ENCODE measurements at places on chromosomes 3 and 15.

DNA sequence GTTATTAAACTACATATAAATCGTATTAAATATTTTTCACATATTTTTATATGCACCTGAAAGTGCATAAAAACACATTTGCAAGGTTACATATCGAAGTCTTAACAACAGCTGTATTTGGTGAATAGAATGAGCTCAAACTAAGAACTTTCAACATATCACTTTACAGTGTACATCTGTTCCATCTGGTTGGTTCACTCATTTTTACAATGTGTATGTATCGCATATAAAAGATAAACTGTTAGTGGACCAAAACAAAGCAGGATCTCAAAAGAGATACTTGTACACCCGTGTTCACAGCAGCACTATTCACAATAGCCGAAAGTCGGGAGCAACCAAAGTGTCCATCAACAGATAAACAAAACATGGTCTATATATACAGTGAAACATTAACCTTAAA is 55.8 kb downstream of the TBL1XR1 start:
- no peak for DNase-seq

GRCh38 chr3:59127071-59127470 is 77.2 kb upstream of the CFAP20DC start:
- DNase-seq, result no peak

GRCh38 chr3:107430996-107431245 is 53.7 kb downstream of the CCDC54 start:
- no peak for DNase-seq

DNA sequence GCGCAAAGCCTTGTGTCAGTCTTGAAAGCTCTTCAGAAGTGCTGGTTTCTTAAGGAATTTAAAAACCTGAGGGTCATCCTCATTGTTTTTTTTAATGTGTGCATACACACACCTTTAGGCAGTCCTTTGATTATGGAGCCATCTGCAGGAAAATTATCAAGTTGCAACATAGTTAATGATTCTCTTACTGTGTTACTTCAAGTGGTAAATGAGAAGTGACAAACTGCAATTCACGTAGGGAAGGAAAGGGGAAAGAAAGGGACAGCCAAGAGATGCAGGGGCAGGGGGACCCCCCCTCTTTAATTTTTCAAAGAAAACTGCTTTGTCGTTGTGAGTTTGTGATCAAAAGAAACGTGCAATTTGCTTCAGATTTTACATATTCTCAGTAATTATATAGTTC is 162.4 kb upstream of the CGNL1 start:
- DNase-seq, result no peak

GRCh38 chr15:98763179-98763578 is 114.8 kb downstream of the IGF1R start:
- no peak for DNase-seq

GRCh38 chr3:115494826-115495225 is 128.5 kb upstream of the GAP43 start:
- DNase-seq, result no peak

GRCh38 chr3:52026041-52026440 is 30.3 kb downstream of the DUSP7 start:
- DNase-seq, result no peak

DNA sequence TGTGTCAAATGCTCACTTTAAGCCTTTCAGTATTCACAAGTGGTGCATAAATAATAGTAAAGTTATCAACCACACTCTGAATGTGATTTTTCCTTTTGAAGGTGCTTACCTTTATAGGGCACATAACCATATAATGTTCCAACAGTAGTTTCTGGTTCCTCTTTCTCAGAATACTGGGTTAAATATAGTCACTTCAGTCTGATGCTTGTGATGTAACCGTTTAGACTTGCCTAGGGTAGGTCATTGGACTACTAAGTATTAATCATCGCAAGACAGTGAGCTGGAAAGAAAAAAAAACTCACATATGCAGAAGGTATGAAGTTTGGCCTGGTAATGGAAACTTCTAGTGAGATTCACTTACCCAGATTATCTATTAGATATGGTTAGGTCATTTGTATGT is 1.9 kb downstream of the KBTBD8 start:
- no peak for DNase-seq

- no peak for DNase-seq
These were observed 82.2 kb upstream of the SLC6A6 start for GRCh38 chr3:14320219-14320618.

GRCh38 chr3:196111939-196112386 is 30.1 kb upstream of the TFRC start:
- DNase-seq, result peak; percentile 5

DNA sequence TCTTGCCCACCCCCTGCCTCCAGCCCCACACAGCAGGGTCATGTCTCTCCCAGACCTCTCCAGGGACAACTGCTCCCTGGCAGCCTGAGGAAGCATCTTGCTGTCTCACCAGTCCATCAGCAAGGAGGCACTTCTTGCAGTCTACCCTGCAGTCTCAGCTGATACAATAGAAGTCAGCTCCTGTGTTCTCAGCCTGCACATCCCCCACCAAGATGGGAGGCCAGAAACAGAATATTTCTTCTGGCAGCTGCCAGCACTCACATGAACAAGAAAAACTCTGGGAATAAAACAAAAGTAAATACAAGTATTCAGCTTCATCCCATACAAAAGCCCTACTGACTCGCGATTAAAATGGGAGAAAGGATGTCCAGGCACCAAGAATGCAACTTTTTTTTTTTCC is 457.4 kb upstream of the PROK2 start:
- no peak for DNase-seq

DNA sequence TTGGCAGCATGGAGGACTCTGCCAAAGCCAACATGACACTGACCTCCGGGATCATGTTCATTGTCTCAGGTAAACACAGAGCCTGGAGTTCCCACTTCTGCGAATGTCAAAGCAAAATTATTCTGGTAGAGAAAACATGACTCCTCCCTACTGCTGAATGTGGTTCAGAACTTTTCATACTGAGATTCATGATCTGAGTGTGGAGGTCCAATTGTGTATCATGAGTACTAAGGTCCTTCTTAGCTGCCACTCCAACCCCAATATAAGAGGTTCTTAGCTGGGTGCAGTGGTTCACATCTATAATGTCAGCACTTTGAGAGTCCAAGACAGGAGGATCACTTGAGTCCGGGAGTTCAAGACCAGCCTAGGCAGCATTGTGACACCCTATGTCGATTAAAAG is 13.8 kb downstream of the CLDN18 start:
- no peak for DNase-seq

DNA sequence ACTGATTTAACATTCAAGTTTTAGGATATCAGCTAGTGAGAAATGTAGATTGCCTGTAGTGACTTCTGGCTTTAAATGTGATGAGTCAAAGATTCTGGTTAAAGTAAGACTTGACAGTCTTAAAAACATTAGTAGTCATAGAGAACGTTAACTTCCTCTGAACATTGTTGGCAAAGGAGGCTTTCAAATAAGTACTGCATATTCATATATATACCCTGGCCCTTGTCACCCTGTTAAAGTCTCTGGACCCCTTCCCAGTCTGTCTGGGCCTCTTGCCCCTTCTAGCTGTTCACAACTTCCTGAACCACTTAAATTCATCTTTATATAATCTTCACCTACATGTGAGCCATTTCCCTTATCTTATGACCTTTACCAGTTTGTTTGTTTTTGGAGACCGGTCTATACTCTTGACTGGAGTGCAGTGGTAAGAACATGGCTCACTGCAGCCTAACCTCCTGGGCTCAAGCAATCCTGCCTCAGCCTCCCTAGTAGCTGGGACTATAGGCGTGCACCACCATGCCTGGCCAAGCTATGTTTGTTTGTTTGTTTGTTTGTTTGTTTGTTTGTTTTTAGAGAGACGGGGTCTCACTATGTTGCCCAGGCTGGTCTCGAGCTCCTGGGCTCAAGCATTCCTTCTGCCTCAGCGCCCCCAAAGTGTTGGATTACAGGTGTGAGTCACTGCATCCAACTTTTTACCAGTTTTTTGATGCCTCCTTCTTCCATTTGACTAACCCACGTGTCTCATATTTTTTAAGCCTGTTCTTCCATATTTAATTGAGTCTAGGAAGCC is 64.4 kb upstream of the CRTC3 start:
- no peak for DNase-seq

DNA sequence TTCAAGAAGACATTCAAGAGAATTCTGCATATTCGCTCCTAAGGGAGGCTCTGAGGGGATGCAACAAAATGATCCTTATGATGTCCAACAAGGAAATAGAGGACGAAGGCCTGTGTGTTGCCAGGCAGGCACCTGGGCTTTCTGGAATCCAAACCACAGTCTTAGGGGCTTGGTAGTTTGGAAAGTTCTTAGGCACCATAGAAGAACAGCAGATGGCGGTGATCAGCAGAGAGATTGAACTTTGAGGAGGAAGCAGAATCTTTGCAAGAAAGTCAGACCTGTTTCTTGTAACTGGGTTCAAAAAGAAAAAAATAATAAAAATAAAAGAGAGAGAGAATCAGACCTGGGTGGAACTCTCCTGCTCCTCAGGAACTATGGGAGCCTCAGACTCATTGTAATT is 11.7 kb upstream of the ATG7 start:
- DNase-seq, result no peak

DNA sequence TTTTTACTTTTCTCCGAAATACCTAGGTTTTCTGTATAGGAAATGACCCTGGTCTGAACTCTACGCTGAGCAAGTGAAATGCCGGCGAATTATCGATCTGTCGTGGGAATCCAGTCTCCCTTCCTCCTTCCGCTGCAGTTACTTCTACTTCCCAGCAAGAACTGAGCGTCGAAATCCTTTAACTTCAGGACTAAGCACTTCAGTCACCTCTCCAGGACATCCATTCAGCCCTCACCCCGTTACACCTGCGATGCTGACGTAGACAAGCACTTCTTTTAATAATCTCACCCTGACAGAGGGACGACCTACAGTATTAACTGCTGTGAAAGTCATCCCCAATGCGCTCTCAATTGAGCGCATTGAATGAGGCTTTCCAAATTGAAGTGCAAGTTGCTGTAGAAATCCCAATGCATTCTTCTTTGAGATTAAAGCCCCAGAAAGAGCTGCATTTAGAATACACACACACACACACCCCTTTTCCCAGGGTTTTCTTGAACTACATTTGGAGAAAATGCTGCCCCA is 1.3 kb downstream of the TOP2B start:
- no peak for DNase-seq

DNA sequence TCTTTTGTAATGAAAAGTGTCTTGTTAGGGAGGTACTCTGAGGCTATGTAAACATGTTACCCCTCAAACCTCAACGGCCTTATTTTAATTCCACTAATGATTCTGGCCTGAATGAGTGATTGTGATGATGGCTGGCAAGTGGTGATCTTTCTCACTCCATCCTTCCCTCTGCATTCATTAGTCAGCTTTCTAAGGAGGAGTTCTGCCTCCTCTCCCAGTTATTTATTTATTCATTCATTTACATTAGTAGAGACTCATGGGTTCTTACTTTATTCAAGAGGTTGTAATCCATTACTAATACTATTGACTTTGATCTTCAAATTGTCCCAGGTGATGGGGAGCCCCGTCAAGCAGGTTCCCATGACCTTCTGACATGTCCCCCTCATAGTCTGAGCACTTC is 35.3 kb downstream of the GNB5 start:
- no peak for DNase-seq

DNA sequence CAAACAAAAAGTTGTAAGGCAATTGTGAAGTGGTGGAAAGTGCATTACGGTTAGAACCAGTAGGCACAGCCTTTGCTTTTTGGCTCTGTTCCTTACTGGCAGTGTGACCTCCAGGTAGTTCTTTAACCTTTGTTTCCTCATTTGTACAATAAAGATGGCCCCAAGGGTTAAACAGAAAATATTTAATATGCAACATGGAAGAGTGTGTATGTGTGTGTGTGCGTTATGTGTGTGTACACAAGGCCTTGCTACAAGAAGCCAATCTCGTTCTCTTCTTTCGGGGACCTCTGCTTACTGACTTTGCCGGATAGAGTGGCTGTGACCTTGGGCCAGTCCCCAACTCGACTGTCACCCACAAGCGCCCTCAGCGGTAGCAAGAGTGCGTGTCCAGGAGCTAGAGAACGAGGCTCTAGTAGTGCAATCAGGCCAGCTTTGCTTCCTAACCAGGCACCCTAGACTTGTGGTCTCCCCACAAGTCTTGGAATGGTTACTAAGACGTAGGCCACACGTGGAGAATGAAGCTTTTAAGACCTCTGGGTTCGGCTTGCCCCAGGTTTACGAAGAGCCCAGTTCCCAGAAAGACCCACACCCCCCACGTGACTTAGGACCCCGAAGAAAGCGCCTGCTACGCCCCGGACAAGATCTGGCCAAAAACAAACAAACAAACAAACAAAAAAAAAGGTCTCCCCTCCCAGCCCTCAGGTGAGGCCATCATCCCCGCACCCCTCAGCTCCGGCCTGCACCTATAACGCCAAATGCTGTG is 593 bp downstream of the CIAO2A start:
- DNase-seq, result no peak

DNA sequence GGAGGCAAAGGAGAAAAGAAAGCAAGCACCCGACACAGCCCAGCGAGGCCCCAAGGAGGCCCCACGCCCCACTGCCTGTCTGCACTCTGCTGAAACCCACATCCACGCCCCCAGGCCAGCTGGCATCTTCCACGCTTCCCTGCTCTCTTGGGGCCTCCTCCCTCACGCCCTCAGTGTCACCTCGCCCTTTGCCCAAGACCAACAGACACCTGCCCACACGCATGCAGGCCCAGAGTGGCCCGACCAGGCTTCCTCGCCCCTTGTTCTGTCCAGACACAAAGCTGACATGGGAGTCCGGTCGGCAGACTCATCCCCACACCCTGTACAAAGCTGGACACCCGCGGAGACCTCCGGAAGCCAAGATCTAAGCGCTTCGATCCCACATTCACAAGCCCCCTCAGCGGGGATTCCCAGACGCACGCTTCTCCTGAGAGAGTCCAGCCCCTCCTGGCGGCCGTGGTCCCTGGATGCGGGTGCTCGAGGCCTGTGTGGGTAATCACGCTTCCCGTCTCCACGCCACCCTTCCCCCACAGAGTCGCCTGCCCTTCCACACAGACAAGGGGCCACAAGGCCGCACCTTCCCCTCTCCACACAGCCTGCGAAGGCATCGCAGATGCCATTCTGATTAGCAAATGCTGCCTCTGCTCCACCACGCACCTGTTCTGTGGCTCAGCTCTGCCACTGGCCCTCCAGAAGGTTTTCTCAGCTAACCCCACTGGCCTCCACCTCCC is 176.6 kb downstream of the XXYLT1 start:
- no peak for DNase-seq

- no peak for DNase-seq
These were observed 63.0 kb downstream of the NCEH1 start for GRCh38 chr3:172647823-172648222.

DNA sequence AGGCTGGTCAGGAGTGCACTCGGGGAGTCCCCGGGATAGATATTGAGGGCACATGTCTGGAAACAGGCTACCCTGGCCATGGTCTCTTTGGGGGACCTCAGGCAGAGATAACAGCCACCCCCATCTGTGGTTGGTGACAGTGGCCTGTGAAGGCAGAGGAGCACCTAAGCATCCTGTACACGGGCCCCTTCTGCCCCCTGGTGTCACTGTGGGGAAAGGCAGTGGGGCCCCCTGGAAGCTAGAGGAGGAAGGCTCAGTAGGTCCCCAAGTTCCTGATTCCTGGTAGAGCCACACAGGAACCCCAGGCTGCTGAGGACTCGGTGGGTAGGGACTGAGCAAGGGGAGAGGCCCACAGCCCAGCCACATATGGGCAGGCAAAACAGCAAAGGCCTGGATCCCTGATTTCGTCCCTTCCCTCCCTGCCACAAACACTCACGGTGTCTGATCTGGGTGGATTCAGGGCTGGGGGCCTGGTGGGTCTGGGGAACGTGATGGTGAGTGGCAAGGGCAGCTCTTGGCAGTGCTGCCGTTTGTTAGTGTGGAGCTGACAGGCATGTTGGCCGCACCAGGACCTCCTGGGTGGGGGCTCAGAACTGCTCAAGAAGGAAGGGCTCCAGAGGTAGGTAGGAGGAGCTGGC is 14.1 kb upstream of the CXCR6 start:
- DNase-seq, result peak; percentile 56

GRCh38 chr3:150127011-150127490 is 156.4 kb upstream of the PFN2 start:
- no peak for DNase-seq

All from activated CD4-positive, alpha-beta T cell treated with anti-CD3 and anti-CD28 coated beads for 24 hours (primary cell).